ENCODE measurements at places on chromosomes 5 and 9.

GRCh38 chr5:6482735-6483134 is 34.1 kb downstream of the UBE2QL1 start:
- no peak for DNase-seq

- no peak for DNase-seq
These were observed 60.1 kb downstream of the MAT2B start for GRCh38 chr5:163565492-163565891.

- DNase-seq, result no peak
These were observed 6.9 kb downstream of the COL23A1 start for GRCh38 chr5:178583279-178583678.

DNA sequence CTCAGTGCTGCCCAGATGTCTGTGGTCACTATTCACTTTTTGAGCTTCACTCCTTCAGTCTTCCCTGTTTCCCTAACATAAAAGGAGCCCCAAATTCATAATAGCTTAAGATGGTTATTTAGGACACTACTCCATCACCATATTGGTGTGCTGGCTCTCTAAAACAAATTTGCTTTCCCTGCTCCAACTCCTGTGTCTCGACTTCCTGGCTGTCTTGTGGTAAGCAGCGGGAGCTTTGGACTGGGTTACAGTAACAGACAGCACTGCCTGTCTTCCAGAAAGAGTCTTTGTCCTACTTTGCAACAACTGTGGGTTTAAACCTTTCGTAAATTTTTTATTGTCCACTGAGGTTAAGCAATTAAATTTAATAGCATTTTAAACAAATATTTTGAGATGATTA is 389.4 kb downstream of the CDH9 start:
- DNase-seq, result no peak

DNA sequence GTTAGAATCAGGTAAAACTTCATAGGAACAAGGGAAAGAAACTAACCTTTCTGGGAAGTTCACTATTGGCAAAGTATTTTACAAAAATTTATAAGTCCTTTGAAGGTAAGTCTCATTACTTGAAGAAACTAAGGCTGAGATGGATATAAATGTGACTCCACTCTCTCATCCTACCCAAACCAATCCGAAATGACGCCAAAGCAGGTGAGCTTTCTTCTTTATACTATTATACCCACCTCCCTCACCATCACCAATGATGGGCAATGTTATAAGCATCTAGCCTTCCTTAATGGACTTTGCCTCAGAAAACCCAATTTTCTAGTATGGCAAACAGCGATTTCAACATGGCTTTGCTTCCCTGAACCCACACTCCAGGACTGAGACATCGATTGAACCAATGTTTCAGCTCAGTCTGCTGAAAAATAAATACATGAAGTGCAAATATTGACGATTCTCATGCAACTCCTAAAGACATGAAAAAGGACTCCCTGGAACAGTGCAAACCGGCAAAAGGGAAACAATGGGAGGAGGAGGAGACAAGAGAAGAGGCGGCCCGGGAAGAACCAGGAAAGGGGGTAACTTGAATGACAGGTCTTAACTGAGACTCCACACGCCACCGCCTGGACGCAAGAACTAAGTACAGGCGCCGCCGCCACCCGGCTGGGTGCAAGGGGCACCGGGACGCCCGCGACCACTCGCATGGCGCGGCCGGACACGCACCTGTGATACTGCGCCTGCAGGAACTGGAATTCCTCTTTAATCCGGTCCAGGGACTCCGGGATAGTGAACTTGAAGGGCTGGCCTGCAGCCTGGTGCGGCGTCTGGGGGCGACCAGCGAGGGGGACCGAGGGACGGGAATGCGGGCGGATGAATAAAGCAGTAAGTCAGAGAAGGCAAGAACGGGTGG is 2.5 kb downstream of the TLE1 start:
- peak; percentile 64 for DNase-seq

DNA sequence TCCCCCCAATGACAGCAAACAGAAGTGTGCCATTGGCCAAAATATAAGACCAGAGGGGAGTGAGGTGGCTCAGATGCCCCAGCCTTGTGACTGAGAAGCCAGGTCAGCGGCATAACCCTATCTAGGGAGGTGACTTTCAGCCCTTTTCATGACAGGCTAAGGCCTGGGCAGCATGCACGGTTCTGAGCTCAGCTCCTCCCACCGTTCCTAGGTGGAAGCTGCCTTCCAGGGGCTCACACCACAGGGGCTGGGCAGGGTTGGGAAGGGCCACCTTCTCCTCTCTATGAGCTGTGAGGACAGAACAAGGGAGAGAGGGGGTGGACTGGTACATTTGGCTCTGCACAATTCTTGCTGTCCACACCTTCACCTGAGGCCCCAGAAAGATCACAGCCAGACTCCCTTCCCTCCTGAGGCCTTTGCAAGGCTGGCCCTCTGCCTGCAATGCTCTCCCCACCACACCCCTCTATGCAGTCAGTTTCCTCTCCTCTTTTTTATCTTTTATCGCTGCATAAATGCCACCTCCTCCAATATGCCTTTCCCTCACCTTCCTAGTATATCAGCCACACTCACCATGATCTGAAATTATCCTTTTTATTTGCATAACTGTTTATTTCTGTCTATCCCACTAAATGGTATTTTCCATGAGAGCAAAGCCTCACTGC is 5.1 kb upstream of the EGR1 start:
- no peak for DNase-seq
